Left ventricle myocardium superior (tissue), 1 donor: ENCODE measurements at places on chromosomes 2 and 18.

DNA sequence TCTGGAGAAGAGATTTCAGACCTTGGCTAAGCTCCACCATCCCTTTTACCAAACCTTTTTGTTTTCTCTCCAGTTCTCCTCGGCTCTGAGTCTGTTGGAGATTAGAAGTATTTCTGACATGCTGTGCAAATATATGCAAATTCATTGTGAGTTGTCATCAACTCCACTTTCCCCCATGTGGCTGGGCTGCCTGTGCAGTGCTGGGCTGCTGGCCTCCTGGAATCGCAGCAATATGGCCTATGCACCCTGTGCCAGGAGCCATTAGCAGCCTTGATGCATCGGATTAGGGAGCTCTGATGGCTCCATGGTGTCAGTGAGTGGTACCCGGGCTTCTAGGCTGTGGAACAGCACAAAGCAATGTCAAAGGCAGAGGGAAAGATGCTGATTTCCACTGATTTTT, 80.0 kb downstream of the GPR39 start:
- DNase-seq = no peak

DNA sequence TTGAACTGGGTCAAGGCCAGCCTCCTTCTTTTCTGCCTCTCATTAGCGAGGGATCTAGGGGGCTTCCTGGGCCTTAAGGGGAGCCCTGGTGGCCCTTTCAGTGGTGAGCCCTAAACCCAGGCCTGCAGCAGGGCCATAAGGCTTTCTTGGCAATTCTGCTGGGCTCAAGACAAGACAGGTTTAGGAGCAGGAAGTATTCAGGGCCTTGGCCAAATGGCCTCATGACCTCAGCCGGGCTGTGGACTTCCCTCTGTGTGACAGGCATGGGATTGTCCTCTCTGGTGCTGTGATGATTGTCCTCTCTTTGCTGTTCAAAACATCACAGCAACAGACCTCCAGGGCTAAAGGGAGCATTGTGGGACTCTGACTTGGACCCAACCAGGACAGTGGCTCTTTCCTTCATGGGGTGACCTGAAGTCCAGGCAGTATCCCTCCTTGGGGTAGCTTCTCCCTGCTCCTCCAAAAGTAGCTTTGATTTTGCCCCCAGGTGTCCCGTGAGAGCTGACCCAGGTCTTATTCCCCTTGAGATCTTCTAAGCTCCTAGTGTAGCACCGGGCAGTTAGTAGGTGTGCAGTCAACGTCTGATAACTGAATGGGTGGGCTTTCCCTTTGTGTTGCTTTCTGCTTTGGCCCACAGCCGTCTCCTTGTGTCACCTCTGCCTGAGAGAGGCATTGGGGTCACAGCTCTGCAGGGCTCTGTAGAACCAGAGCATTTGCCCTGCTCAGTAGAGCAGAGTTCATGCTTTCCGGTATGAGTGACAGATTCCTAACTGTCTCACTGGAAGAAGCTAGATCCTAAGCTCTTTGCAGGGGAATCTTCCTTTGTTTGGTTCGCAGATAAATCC, 14.7 kb downstream of the FOSL2 start:
- no peak for DNase-seq

DNA sequence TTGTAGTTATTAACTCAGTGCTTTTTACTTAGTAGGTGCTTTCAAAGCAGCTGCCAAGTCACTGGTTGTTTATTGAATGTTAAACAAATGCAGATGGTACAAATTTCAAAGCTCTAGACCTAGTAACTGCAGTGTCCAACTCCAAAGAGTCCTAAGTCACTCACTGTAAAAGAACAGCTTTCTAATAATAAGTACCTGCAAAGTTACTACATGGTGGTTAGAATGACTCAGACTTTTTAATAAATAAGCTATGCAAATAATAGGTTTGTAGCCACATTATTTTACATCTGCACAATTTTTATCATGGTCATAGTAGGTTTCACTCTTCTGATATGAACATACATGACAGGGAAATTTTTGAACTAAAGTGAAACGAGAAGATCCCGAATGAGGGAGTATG, 1620.4 kb upstream of the CELF4 start:
- DNase-seq = no peak

- DNase-seq = no peak
Observed at GRCh38 chr18:58674159-58674558, 2.9 kb downstream of the MALT1 start.

- DNase-seq = no peak
Observed at GRCh38 chr2:33298233-33298632, 178.2 kb upstream of the RASGRP3 start.

- no peak for DNase-seq
Observed at GRCh38 chr2:109434351-109434750, 179.4 kb downstream of the SEPTIN10 start.

- DNase-seq = no peak
Observed at GRCh38 chr2:66794070-66794469, 359.1 kb downstream of the MEIS1 start.

DNA sequence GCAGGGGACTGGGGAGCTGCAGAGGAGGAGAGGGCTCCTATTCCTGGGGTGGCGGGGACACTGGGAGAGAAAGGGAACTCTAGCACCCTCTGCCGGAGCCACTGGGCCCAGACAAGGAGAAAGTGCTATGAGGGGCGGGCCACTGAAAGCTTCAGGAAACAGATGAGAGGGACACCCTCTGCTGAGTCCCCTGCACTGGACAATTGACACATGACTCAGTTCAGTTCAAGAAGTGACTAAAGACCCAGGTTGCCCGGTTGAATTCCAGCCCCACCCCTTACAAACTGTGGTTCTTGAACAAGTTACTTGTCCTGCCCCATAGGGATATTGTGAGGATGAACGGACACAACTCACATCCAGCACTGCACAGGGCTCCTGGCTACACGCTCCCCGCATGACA, 5.0 kb downstream of the RUFY4 start:
- peak; percentile 50 for DNase-seq

GRCh38 chr2:198961547-198961946, 496.2 kb downstream of the SATB2 start:
- no peak for DNase-seq

- DNase-seq = no peak
Observed at GRCh38 chr18:47983946-47984345, 53.5 kb upstream of the SMAD2 start.

GRCh38 chr2:100070078-100070477, 72.3 kb downstream of the AFF3 start:
- DNase-seq = no peak

GRCh38 chr18:12334366-12334808, 26.3 kb downstream of the TUBB6 start:
- DNase-seq = peak; percentile 74

GRCh38 chr2:20584399-20585358, 66.2 kb downstream of the HS1BP3 start:
- DNase-seq = no peak

- no peak for DNase-seq
Observed at GRCh38 chr2:191638802-191639172, 39.1 kb upstream of the NABP1 start.

DNA sequence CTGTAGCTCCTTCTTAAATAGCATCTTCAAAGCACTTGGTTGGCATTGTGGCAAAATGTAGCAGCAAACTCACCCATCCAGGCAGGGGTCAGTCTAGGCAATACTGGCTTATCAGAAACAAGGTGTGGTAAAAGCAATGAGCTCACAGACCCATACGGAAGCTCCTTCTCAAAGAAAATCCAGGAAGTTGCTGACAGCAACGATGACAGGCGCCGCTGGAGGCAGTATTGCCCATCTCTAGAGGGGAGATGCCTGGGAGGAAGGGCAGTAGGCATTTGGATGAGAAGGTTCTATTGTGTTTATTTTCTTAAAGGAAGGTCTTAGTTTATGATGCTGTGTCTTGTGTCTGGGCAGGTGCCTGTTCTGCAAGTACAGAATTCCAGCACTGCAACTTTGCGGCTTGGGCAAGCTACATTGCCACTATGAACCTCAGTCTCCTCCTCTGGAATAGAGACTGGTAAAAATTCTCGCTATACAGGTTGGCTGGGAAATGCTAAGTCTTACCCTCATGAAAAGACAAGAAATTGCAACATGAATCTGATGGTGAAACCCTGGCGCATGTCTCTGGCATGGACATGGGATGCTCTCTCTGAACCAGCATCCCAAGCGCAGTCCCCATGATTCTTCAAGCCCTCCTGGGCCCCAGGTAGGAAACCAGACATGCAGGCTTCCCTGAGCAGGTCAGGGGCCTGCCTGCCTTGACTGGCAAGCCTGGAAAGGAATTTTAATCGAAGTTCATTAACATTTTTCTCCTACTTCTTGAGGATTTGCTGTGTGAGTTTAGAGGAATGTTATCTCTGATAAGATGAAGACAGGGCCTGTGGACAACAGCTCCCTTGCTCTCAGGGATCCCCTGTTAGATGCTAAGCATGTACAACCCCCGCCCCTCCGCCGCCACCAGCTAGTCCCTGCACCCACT, 156.0 kb downstream of the TFCP2L1 start:
- peak; percentile 54 for DNase-seq

GRCh38 chr2:231894566-231895380, 31.4 kb downstream of the NPPC start:
- no peak for DNase-seq

- no peak for DNase-seq
Observed at GRCh38 chr2:236888794-236889780, 196.6 kb upstream of the COPS8 start.

- no peak for DNase-seq
Observed at GRCh38 chr2:122300758-122301157, 545.3 kb downstream of the TSN start.

DNA sequence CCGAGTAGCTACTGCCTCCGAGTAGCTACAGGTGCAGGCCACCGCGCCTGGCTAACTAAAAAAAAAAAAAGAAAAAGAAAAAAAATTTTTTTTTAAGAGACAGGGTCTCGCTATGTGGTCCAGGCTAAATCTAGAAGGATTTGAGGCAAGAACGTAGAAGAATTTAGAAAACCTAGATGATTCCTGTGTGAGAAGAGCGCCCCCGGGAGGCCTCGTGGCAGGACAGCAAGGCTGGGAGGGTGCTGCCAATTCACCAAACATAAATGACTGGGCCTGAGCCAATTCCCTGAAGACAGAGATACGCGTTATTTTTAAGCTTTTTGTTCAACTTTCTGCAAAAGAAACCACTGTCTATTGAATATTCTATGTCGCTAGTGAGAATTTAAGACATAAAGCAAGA, 90.1 kb upstream of the TGFA start:
- no peak for DNase-seq

- no peak for DNase-seq
Observed at GRCh38 chr2:64151476-64151875, 7.3 kb upstream of the PELI1 start.

DNA sequence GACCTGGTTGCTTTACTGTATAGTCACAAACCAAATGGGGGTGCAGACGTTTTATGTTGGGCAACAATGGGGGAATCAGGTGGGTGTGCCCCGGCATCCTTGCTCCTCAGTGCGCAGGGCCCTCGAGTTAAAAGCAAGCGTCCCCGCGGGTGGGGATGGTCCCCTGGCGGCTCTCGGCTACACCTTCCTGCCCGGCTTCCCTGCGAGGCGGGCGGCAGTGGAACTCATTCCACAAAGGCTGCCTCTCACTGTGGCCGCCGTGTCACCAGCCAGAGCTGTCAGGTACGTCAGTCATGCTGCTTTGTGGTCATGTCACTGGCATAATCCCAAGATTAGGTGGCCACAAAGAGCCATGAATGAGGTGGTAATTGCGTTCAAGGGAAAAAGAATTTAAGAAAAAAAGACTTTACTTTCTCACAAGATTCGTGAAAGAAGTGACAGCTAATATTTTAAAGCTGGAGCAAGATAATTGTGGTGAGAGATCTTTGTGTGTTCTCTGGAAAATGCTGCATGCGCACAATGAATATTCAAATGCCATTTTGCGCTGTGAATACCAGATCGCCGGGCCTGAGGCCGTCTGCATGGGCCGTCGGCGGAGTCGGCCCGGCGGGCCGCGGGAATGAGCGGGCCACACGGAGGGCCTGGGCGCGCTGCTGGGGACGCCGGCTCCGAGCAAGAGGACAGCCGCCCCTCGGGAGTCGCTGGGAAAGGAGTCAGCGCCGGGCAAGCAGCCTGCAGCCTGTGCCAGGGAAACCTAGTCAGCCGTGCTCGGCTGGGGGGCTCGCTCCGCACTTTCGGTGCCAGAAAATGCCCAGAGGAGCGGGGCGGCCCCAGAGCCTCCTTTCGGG, 82.3 kb upstream of the LDLRAD4 start:
- DNase-seq = peak; percentile 58

DNA sequence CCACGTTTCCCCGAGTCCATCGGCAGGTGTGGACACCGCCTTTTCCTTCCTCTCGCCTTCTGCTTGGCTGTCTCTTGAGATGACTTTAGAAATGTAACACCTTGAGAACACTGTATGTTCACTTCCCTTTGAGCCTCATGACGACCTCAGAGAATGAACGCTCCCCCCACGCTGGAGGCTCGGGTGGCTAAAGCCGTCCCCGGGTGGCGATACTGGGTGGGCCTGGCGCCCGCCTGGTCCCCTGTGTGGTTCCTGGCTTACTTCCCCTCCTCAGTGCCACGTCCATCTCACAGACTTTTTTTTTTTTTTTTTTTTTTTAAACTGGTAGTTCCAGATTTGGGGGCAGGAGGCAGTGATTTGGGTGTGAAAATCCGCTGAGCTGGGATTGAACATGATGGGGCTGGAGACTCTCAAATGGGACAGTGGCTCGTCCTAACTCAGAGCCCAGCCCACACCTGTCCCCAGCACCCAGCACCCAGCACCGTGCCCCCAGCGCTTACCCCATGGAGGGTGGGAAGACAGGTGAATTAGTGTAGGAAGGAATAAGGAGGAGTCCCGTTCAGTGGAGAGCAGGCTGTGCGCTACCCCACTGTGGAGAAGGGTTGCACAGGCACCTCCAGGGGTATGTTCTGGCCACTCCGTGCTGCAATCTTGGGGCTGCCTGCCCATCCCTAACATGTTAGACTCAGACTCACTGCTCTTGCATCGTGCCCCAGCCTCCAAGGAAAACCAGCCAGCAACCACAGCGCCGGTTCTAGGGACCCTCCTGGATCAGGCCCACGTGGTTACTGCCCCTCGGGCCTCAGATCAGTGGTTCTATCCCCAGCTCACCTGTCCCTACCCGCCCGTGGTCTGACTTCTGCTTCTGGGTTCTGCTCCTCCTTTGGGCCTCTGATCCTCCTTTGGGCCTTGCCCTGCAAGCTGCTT, 174.0 kb downstream of the ASB1 start:
- DNase-seq = no peak

DNA sequence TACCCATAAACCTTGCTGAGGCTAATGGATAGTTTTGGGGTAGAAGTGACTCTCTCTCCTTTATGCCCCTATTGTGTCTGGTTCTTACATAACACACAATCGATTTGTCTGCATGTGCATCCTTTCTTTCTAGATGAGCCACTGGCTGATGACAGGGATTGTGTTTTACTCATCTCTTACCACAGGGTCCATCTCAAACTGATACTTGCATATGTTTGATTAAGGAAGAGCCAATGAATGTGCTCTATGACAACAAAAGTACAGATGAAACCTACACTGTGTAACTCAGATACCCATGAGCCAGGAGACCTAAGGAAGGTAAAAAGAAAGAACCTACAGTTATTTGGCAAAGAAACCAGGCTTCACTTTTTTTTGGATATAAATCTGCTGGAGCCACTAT, 13.2 kb upstream of the BZW1 start:
- no peak for DNase-seq

- no peak for DNase-seq
Observed at GRCh38 chr2:17608251-17608650, 67.8 kb downstream of the VSNL1 start.
